ENCODE measurements at places on chromosomes 11 and 22.

DNA sequence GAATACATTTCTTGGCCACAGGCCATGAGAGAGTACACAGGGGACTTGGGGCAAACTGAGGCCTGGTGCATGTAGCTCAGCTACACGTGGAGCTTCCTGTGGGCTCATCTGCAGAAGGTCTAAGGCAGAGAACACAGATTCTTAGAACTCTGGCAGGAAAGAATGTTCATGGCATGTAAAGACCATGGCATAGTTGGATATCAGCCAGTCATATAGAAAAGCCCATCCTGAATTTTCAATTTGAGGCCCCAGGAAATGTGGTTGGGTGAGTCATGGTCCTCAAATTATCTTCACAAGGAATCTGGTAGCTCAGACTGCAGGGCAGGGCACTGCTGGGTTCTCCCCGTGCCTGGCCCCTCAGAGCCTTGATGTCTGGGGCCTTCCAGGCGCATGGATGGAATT lies 13.7 kb upstream of the ST3GAL4 start:
- no peak for DNase-seq

DNA sequence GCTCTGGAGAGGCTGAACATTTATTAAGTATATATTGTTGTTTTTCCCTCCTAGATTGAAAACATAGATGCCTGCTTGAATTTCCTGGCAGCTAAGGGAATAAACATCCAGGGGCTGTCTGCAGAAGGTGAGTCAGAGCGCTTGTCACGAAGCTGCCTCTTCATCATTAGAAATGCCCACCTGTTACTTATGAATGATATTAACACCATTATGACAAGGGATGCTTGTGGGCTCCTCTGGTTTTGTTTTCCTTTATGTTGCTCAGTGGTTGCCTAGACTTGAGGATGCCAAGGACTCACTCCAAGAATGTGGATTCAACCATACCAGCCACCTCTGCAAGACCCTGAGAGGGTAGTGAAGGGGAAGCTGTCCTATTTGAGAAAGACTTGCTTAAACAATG lies 156.2 kb downstream of the NAV2 start:
- DNase-seq: no peak

GRCh38 chr22:17775781-17776465 lies 1.7 kb upstream of the BID start:
- DNase-seq: no peak

DNA sequence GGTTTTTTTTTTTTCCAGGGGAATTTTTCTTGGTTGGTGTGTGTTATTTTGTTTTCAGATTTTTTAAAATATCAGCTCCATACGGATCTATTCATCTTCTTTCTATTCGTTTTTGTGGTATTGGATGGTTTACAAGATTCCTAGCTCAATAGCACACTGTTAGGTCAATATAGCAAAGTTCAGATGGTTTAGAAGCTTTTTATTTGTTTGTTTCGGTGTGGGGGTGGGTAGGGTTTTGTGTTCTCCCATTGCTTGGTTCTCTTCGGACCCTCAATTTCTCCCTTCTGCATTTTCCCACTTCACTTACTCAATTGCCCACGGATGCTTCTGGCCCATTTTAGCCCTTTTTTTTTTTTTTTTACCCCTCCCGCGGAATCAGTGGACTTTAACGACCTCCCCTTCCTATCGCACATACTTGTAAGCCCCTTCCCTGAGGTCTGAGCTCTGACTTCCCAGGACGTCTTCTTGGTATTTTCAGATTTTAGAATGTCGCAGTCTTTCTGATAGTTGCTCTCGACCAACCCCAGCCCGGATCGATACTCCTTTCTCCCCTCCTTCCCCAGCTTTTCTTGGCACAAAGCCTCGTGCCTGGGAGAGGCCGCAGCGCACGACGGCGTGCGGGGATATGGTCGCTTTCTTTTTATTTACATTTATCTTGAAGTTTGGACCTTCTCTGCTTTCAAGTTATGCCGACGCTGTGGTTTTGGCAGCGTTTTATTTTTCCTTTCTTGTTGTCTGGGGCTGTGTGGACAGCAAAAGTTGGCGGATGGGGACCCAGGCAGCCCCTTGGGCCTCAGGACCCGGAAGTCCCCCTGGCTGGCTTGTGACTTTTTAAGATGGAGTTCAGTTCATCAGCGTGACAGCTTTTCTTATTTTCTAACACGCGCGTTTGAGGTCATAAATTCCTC lies 4.4 kb upstream of the SPDYC start:
- DNase-seq: no peak

DNA sequence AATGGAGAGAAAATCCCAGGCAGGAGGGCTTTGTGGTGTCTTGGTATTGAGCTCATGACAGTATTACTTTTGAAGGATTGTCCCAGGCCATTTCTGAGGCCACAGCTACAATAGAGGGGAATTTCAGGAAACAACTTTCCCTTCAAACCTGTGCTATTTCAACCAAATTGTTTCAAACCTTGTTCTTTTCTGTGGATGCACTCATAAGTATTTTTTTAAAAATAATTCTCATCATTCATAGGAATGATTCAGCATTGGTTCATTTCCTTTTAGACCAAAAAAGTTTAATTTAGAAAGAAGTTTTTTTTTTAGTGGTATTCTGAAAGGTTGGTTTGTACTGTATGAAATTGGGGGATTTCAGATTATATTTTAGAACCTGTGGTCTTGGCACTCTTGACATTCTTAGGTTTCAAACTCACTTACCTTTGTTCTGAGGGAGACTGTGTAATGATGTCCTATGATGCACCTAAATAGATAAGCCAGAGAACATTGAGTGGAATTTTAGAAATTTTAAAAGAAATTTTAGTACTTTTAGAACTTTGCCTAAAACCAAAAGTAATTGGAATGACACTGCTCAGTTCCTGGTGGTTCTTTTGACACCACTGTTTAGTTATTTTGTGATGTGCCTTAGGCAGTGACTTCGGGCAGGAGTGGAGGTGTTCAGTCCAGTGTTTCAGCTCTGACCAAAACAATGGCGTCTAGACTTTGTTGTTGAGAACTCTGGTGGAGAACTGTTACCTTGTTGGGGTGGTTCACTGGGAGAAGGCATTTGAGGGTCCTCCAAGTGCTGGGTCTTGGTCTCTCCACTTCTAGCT lies 12.2 kb downstream of the TEAD1 start:
- no peak for DNase-seq

Measured in NCI-H2107 (cell line).